ENCODE measurements at places on chromosomes 4 and X.
A peak's percentile ranks its signal among the peaks of the same experiment; 100 is the strongest.

DNA sequence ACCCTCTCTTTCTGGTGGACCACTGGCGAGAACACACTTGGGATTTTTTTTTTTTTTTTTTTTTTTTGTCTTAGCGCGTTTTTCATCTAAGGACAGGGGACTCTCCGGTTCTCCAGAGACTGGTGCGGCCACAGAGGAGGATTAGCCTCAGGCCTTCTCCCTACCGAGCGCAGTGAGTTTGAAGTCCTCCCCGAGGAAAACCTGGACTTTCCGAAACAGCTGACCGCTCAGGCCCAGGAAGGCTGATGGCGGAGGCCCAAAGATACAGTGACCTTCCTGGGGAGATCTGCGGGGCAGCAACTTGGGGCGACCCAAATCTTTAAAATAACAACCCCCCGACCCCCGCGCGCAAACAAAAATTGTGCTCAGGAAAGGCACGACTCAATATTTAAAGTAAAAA lies 9.2 kb downstream of the NKX3-2 start:
- DNase-seq = no peak

- no peak for DNase-seq
These were observed 1039.2 kb upstream of the PABPC4L start for GRCh38 chr4:135240796-135241195.

DNA sequence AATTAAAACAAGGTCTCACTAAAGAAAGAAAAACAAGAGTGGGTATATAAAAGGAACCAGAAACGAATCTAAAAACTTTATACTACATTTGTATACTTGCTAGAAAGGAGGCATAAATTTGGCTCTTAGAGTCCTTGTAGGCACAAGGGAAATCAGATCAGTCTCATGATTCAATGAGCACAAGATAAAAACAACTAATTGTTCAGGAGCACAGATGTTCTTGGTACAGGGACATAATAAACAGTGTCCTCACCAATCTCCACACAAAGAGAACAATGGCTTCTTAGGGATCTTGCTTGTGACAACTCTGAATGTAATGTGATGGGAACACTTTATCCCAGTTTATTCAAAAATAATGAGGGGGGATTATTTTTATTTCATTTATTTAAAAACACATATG lies 28.3 kb downstream of the TMEM144 start:
- DNase-seq = no peak

GRCh38 chr4:78145622-78146021 lies 88.5 kb downstream of the FRAS1 start:
- DNase-seq = no peak

GRCh38 chrX:134423606-134424005 lies 36.4 kb upstream of the HPRT1 start:
- no peak for DNase-seq

DNA sequence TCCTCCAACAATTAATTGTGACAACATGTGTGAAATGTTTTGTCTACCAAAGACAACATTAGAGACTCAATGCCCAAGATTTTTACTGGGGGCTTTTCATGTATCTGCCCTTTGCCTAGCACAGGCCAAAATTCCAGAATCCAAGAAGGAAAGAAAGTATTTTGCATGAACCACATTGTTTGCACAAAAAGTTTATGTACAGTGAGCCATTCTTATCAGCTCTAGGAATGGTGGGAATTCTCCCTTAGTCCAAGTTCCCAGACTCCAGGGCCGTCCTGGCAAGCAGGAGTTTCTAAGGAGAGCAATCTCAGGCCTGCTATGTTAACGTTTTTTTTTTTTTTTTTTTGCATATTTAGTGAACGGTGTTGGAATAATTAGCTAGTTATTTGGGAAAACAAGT lies 21.6 kb downstream of the GPRASP1 start:
- DNase-seq = no peak

GRCh38 chr4:106270736-106271135 lies 45.3 kb downstream of the TBCK start:
- DNase-seq = no peak

GRCh38 chr4:143404555-143404954 lies 67.9 kb downstream of the GAB1 start:
- no peak for DNase-seq

DNA sequence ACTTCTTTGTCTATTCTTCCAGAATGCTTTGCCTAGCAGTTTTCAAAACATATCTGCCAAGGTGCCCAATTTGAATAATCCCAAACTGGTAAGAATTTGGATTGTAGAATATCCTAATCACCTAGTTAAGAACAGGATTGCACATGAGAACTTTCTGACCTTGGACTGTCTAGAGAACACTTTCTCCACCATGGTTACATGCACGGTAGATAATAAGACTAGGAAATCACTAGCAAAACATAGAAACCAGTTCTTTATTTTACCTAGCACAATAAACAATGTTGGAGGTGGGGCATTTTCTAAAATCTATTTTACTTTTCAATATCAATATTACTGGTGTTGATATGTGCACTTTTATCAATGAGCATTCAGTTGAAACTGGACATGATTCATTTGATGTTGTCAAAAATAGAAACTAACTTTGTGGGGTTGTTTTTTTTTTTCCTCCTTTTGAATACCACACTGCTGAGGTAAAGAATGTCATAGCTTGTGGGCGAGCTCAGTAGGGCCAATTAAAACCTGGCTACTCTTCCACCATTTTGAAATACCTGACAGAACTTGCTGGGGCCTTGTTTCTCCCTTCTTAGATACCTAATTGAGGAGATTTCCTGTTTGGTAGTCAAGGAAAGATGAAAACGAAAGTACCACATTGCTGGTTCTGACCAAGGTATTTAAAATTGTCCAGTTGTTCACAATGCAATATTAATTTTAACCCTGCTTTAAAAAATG lies 10.4 kb downstream of the MID1IP1 start:
- no peak for DNase-seq

DNA sequence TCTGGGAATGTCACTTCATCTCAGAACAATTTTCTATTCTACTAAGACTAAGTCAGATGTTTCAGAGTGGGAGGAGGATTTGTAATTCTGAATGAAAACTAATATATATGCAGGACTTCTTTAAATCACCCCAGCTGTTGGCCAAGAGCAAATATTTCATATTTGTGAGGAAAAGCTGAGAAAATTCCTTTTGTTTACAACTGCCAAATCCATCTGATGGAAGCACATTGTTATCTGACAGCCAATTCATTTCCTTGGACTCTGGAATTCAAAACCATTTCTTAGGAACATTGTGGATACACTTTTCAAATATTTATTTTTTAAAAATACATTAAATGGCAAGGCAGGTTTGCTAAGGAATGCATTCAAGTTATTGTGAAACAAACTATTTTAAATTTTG lies 8.0 kb downstream of the SLIT2 start:
- no peak for DNase-seq

- DNase-seq = no peak
These were observed 1157.2 kb upstream of the ADGRL3 start for GRCh38 chr4:60042941-60043340.

- no peak for DNase-seq
These were observed 297.8 kb downstream of the PPP3CA start for GRCh38 chr4:101049549-101050001.

GRCh38 chr4:168831585-168831918 lies 178.5 kb downstream of the CBR4 start:
- DNase-seq = no peak

- no peak for DNase-seq
These were observed 90.5 kb downstream of the RTL5 start for GRCh38 chrX:72041176-72041575.

DNA sequence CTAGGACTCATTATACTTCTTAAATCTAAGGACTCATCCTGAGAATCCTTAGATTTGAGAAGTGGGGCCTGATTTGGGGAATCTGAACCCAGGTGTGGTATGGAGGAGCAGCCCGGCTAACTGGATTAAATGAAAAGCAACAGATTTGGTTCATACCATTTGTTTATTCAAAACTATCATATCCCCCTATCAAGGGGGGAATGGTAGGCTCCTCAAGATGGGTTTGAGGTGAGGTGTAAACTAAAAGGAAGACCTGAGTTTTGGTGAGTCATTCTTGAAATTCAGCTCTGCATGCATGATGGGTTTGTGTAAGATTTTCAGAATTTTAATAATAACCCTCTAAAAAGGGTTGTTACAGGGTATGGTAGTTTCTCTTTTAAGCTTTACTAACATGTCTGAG lies 53.4 kb downstream of the CASP6 start:
- no peak for DNase-seq

- DNase-seq = no peak
These were observed 13.9 kb upstream of the PLAC8 start for GRCh38 chr4:83128240-83128929.

- DNase-seq = no peak
These were observed 84.8 kb downstream of the STOX2 start for GRCh38 chr4:183989931-183990330.

DNA sequence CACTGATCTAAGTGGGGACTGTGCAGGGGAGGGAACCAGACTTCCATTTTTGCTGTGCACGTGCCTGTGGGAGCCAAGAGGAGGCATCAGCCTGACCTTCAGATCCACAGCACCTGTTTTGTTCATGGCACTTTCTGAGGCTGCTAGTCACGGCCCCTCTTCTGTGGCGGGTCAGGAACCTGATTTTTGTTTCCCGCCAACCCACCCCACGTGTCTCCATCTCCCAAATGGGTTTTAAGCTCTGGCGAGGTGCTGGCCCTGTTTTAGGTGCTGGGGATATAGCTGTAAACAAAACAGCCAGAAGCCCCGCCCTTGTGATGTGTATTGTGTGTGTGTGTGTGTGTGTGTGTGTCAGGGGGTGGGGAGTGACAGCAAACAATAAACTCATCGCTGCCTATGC lies 60.4 kb upstream of the GRPEL1 start:
- no peak for DNase-seq

GRCh38 chrX:152177497-152178269 lies 39.3 kb upstream of the MAGEA10 start:
- no peak for DNase-seq

DNA sequence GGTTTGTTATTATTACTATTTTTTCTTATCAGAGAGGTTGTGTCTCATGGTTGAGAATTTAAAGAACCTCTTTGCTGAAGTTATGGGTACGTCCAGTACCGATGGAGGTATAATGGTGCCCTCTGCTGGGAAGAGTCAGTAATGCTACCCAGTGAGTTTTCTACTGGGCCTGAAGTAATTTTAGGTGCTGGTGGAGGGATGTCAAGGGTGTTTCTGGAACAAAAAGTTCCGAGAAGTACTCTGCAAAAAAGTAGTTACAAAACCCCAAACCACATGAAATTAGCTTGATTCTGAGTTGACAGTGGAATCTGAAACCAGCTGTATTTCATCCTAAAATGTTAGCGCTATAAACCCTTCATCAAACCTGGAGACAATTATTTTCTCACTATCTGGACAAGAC lies 102.5 kb upstream of the MID1 start:
- DNase-seq = no peak

- no peak for DNase-seq
These were observed 126.7 kb downstream of the FRYL start for GRCh38 chr4:48653217-48654014.

- peak; percentile 0 for DNase-seq
These were observed at the start of gene JADE3 for GRCh38 chrX:46912098-46912602. JADE3 (plus strand) TSS chrX:46912421; CDS start chrX:46984895, 72,474 bp downstream.

GRCh38 chr4:1226144-1226481 lies 22.8 kb downstream of the CTBP1 start:
- no peak for DNase-seq

DNA sequence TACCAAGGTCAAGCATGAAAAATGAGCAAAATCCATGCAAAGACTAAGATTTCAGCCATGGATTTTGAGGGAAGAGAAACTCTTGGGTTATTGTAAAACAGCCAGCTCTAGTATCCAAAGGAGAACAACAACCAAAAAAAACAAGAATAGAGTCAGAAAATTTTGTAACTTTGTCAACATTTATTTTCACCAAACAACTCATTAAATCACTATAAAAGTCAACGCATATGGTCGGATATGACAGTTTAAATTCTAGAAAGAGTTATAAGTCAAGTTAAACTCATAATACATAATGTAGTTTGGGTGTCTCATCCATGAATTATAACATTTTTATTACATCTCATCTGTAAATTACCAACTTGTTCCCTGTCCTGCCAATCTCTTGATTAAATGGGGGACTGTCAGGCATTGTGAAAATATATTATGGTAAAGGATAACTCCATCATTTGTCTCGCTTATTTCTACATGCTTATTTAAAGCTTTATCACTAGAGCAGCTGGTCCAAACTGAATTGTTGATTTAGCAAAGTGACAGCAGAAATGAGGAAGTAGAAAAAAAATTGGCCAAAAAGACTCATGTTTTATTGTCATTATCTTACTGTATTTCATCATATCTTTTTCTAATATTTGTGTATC lies 224.8 kb upstream of the NOCT start:
- no peak for DNase-seq
